ENCODE measurements at places on chromosomes 12 and 14. TPM values are rescaled to one million over a fixed set of nuclear protein-coding genes. Genes with fewer than 3 reads are reported as not detected.

AKAP6 gene
- 332 TPM for total RNA-seq

HOXC6 gene
- not detected for total RNA-seq

RNASE4 gene
- 13.6 TPM for total RNA-seq

MIP gene
- total RNA-seq = not detected

PLCZ1 gene
- total RNA-seq = not detected

KCNC2 gene
- not detected for total RNA-seq

All from heart right ventricle (tissue), 16 donors.